ENCODE measurements at places on chromosomes 3 and 15. TPM values are rescaled to one million over a fixed set of nuclear protein-coding genes. Genes with fewer than 3 reads are reported as not detected.

The MUC20 gene
- 0.41 TPM for total RNA-seq

- no peak for DNase-seq
Measured at GRCh38 chr15:51924156-51925068, 47.2 kb downstream of the LEO1 start.

- no peak for DNase-seq
Measured at GRCh38 chr15:81118361-81118760, 15.7 kb upstream of the CFAP161 start.

DNA sequence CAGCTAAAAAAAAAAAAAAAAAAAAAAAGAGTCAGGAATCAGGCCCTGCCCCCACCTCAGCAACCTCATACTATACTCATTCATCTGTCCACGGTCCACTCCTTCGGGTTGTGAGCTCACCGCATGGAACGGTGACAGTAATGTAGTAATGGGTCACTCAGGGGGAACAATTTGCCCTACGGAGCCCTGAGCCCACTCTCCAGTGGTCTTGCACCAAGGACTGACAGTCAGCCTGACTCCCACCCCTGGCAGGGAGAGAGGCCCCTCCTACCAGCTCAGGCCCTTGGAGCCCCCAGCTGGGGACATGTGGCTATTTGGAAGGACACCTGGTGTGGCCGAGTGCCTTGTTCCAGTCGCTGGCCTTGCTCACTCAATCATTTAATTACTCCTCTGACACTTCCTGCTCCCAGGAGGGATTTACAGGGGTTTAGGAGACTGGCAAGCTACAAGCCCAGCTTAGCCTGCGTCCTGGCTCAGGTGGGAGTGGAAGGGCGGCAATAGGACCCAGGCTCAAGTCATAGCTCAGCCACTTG, 19.9 kb upstream of the CACNA2D2 start:
- no peak for DNase-seq

Measured in astrocyte (in vitro differentiated cells and primary cell).